ENCODE measurements at places on chromosomes 7 and 10. TPM values are rescaled to one million over a fixed set of nuclear protein-coding genes. Genes with fewer than 3 reads are reported as not detected.

Gene FAM237B
- not detected for total RNA-seq

- H3K27me3 ChIP-seq, result peaks cover 9% of the 10 kb centered on the region
- DNase-seq, result no peak
Measured at GRCh38 chr7:107666790-107667189, 6.2 kb downstream of the SLC26A4 start.

GRCh38 chr7:102463841-102464576, 654 bp downstream of the ALKBH4 start:
- no peaks in the 10 kb centered on the region for H3K27me3 ChIP-seq
- H3K27ac ChIP-seq, result peak overlapping the region; percentile 43
- H3K4me1 ChIP-seq, result peaks cover 25% of the 10 kb centered on the region
- peaks cover 11% of the 10 kb centered on the region for H3K36me3 ChIP-seq
- DNase-seq, result no peak
- peak overlapping the region; percentile 98 for H3K4me3 ChIP-seq

DNA sequence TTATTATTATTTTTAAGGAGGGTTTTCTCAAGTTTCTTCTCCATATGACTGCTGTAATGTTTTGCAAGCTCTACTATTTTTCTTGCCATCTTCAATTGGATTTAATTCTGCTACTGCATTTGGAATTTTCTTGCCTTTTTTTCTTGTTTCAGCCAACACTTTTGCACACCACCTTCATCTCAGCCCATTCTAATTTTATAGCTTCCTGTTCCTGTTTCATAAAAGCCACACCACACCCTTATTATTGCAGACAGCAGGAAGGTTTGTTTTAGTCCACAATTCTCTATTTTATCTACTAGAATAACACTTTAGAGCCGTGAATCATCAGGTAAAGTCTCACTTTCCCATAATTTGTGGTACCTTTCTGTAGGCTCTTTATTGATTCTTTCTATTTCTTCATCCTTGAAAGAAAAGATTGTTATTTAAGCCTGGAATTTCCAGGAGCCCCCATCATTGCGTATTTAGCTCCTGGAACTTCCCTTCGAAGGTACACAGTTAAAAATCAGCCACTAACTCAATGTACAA, 209.3 kb upstream of the TBX20 start:
- H3K27me3 ChIP-seq, result peaks cover 1% of the 10 kb centered on the region
- DNase-seq, result no peak
- H3K27ac ChIP-seq, result no peak overlapping the region
- no peaks in the 10 kb centered on the region for H3K4me1 ChIP-seq
- H3K36me3 ChIP-seq, result no peaks in the 10 kb centered on the region

Measured in natural killer cell (primary cell).